ENCODE measurements at places on chromosomes 7 and 10.

- no peaks in the 10 kb centered on the region for H3K36me3 ChIP-seq
- H3K4me3 ChIP-seq, result no peak overlapping the region
Observed at GRCh38 chr10:124896751-124897150, 45.2 kb upstream of the ZRANB1 start.

GRCh38 chr7:37354656-37355131 lies 94.0 kb downstream of the ELMO1 start:
- H3K4me3 ChIP-seq, result no peak overlapping the region
- H3K27ac ChIP-seq, result peak overlapping the region; percentile 65
- H3K36me3 ChIP-seq, result no peaks in the 10 kb centered on the region
- no peak for DNase-seq

GRCh38 chr7:33346055-33346454 lies 216.7 kb downstream of the BBS9 start:
- H3K4me3 ChIP-seq, result no peak overlapping the region
- DNase-seq, result no peak
- peaks cover 6% of the 10 kb centered on the region for H3K36me3 ChIP-seq
- no peak overlapping the region for H3K27ac ChIP-seq

DNA sequence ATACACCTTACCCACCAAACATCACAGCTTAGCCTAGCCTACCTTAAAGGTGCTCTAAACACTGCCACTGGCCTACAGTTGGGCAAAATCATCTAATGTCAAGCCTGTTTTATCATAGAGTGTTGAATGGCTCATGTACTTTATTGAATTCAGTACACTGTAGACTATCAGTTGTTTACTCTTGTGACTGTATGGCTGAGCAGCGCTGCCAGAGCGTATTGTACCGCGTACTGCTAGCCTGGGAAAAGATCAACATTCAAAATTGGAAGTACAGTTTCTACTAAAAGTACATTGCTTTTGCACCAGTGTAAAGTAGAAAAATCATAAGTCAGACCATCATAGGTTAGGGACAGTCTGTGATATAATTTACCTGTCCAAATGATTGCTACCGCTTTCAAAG lies 226.8 kb downstream of the PRPF18 start:
- H3K4me3 ChIP-seq, result no peak overlapping the region
- peaks cover 5% of the 10 kb centered on the region for H3K27me3 ChIP-seq
- no peaks in the 10 kb centered on the region for H3K36me3 ChIP-seq

- H3K27me3 ChIP-seq, result peaks cover 8% of the 10 kb centered on the region
- no peak overlapping the region for H3K27ac ChIP-seq
- H3K36me3 ChIP-seq, result no peaks in the 10 kb centered on the region
- no peak for DNase-seq
- H3K4me3 ChIP-seq, result no peak overlapping the region
Observed at GRCh38 chr10:49759787-49760551, 2.2 kb downstream of the OGDHL start.

DNA sequence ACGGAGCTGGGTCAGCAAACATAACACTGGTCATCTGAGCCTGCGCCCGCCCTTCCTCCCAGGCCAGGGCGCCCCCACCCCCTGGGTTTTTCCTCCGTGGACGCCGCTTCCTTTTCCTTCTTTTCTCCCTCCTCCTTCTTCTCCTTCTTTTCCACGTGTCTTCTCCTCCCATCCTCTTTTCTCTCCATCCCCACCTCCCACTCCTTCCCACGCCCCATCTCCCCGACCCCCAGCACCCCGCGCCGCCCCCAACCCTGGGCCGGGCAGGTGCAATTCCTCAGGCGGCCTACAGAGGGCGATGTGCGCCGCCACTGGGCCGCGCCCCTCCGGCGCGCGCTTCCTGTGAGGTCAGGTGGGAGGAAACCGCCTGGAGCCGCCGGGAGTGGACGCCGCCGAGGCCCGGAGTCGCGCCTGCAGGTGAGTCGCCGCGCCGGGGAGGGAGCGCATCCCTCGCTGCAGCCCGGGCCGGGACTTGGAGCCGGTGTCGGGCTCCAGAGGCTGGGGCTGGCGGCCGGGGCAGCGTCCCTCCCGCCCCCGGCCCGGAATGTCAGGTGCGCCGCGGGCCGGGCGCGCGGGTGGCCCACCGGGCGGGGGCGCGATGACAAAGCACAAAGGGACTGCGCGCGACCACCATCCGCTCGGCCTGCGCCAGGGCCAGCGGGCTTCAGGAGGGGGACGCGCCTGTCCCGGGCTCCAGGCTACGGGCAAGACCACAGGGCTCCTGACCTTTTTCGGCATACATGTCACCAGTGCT lies at the start of gene FAM241B:
TSS of gene FAM241B (plus strand) at position 351 of the 754 bp plus-strand sequence. CDS start 1,497 bp downstream, outside the sequence.
- peak within 1 kb of the TSS; percentile 32 for H3K27ac ChIP-seq
- peaks cover 16% of the 10 kb centered on the region for H3K4me1 ChIP-seq
- no peaks in the 10 kb centered on the region for H3K36me3 ChIP-seq
- peak within 1 kb of the TSS; percentile 51 for H3K4me3 ChIP-seq

DNA sequence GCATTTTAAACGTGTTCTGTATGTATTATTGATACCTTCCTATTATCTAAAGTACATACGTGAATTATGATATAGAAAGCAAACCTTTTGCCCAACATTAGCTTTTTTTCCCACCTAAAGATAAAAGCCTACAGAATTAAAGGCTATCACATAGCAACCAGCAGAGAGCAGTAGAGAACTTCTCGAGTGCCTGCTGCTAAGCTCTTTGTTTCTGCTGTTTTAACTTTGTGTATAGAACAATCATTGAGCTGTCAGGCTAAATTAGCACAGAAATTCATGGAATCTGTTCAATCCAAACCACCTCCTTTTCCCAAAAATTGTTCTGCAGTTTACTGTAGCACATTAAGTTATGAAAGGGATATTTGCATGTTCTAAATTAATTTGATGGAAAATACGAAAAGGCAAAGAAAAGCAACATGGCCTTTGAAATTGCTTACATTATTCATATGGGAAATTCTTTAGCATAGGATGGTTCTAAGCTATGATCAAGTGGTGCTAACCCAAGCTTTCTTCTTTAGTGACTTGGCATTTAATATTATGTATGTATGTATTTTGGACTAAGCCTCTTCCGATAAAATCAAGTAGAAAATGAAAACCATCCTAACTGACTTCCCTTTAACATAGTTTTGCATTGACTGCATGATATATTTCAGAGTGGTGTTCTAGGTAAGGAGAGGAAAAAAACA lies 1288.5 kb downstream of the GATA3 start:
- H3K27me3 ChIP-seq, result no peaks in the 10 kb centered on the region
- DNase-seq, result no peak
- H3K36me3 ChIP-seq, result no peaks in the 10 kb centered on the region
- H3K4me3 ChIP-seq, result no peak overlapping the region

DNA sequence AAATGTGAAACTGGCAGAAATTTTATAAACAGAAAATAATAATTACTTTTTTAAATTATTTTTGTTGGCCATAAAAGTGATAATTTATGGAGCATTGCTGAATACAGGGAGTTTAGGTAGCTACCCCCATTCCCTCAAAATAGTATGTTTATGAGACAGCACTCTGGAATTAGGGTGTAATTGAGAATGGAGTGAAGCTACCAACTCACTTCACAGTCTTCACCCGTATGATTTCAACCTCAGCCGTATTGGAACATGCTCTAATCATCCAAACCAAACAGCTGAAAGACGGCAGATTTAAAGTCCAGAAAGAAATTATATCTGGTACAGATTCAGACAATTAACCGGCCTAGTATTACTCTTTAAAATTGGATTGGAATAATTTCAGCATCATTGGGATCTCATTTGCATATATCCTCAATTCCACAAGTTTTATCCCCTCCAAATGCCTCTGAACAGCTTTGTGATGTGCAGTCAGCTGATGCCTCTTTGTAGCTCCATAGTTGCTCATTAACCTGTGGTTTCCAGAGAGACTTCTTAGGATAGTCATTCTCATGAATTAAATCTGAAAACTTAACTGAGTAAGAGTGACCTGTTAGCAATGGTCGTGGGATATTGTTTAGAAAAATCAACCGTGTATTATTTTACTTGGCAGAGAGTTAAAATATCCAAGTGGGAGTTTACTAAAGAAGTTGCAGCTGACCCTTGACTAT lies 59.1 kb upstream of the GJD4 start:
- H3K4me1 ChIP-seq, result no peaks in the 10 kb centered on the region
- no peak overlapping the region for H3K27ac ChIP-seq
- no peak for DNase-seq
- no peaks in the 10 kb centered on the region for H3K27me3 ChIP-seq

DNA sequence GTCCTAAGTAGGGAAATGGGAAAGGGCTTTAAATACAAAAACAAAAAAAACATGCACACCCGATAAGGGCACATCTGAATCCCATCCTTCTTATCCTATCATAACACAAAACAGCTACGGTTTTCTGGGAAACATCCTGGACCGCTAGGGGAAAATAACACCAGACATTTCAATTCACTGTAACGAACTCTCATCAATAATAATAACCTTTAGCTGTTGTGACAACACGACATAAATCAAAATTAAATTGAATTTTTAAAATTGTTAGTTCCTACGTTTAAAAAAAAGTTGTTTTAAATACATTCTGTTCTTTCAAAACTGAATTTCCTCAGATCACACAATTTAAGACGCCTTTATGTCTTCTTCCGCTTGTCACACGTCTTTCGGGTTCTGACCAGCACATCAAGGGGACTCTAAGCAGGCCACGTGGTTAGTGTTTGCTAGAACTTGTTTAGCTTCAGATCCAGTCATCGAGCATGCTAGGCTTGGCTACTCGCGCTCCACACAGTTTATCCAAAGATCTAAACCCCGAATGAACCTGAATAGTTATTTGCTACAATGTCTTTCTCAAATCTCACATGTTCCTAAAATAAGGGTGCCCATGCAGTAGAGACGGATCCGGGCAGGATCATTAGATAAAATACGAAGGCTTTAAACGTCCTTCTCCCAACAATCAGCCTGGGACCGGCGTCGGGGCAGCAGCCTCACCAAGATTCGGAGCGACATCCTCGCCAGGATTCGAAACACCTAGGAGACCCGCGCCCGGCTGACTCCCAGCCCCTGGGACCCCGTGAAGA lies 839 bp downstream of the IKZF5 start:
- H3K27me3 ChIP-seq, result no peaks in the 10 kb centered on the region
- peak overlapping the region; percentile 95 for H3K27ac ChIP-seq
- DNase-seq, result peak; percentile 36

GRCh38 chr10:17146892-17147291 lies 17.3 kb upstream of the CUBN start:
- H3K4me1 ChIP-seq, result peaks cover 3% of the 10 kb centered on the region
- no peak overlapping the region for H3K4me3 ChIP-seq
- H3K27ac ChIP-seq, result no peak overlapping the region
- H3K36me3 ChIP-seq, result no peaks in the 10 kb centered on the region

DNA sequence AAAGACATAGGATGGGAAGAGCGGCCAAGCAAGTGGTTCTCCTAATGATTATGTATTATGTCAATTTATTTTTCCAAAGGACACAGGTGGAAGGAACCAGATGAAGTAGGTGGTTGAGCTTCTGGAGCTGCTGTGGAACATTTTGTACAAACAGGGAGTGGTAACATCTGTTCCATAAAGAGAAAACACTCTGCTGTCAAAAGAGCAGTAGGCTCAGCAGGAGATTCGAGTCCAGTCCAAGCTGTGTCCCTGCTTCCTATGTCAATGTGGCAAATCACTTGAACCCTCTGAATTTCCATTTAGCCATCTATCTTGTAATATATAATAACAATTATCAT lies 448.0 kb upstream of the ANKRD30A start:
- no peak overlapping the region for H3K4me3 ChIP-seq
- no peak overlapping the region for H3K27ac ChIP-seq
- no peaks in the 10 kb centered on the region for H3K4me1 ChIP-seq
- no peaks in the 10 kb centered on the region for H3K36me3 ChIP-seq
- no peak for DNase-seq
- H3K27me3 ChIP-seq, result no peaks in the 10 kb centered on the region

- DNase-seq, result no peak
- no peaks in the 10 kb centered on the region for H3K4me1 ChIP-seq
- no peaks in the 10 kb centered on the region for H3K27me3 ChIP-seq
- H3K27ac ChIP-seq, result no peak overlapping the region
- H3K36me3 ChIP-seq, result no peaks in the 10 kb centered on the region
Observed at GRCh38 chr7:85564861-85565260, 378.0 kb upstream of the SEMA3D start.

DNA sequence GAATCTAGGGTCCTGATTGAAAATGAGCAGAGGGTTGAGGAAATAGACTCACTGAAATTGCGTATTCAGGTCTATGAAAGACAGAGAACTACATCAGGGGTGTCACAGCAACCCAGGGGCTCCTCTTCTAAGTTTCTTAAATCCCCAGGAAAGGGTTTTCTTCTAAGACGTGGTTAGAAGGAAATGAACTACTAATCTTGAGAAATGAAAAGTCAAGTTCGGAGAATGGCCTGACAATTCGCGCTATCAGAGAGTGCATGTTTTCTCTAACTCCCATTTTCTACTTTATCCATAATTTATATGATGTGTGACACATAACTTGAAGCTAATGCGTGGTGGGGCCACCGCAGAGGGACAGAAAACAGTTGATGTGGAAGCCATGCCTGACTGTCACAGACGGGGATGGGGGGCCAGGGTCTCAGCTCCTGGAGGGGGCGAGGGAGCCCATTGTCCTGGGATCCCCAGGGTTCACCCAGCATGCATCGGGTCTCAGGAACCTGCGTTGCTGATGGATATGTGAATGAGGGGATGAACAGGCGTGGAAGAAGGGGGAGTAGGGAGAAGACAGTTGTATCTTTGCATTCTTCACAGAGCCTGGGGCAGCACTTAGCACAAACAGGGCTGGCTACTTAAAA lies 86.3 kb downstream of the PTPRE start:
- no peak overlapping the region for H3K4me3 ChIP-seq

GRCh38 chr7:128859232-128860157 lies 3.2 kb upstream of the ATP6V1F start:
- no peaks in the 10 kb centered on the region for H3K27me3 ChIP-seq
- no peak for DNase-seq
- H3K4me3 ChIP-seq, result no peak overlapping the region
- H3K4me1 ChIP-seq, result peaks cover 24% of the 10 kb centered on the region

DNA sequence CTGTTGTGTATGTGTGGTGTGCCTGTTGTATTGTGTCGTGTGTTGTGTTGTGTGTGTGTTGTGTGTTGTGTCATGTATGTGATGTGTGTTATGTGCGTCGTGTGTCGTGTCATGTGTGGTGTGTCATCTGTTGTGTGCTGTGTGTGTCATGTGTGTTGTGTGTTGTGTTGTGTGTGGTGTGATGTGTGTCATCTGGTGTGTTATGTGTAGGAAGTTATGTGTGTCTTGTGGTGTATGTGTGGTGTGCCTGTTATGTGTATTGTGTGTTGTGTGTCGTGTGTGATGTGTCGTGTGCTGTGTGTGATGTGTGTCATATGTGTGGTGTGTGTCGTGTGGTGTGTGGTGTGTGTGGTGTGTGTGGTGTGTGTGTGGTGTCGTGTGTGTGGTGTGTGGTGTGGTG lies 145.2 kb downstream of the DNAJB6 start:
- no peak overlapping the region for H3K27ac ChIP-seq
- DNase-seq, result no peak
- H3K36me3 ChIP-seq, result no peaks in the 10 kb centered on the region
- peaks cover 33% of the 10 kb centered on the region for H3K4me1 ChIP-seq

DNA sequence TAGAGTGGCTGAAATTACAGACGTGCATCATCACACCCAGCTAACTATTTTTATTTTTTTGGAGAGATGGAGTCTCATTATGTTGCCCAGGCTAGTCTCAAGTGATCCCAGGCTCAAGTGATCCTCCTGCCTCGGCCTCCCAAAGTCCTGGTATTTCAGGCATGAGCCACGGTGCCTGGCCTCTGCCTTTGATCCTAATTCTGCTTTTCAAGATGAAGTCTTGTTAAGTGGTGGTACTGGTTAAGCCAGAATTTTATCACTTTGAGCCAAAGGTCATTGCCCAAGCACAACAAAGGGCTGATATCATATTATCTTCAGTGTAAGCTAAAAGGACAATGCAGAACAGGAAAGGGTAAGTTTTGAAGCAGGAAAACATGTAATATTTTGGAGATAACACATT lies 64.2 kb downstream of the MYOF start:
- H3K27me3 ChIP-seq, result no peaks in the 10 kb centered on the region
- no peak overlapping the region for H3K4me3 ChIP-seq
- H3K27ac ChIP-seq, result no peak overlapping the region
- no peaks in the 10 kb centered on the region for H3K36me3 ChIP-seq
- DNase-seq, result no peak
